ENCODE measurements at places on chromosomes 3 and 15.

GRCh38 chr15:49045751-49046219 is 461 bp downstream of the SECISBP2L start:
- DNase-seq = no peak

DNA sequence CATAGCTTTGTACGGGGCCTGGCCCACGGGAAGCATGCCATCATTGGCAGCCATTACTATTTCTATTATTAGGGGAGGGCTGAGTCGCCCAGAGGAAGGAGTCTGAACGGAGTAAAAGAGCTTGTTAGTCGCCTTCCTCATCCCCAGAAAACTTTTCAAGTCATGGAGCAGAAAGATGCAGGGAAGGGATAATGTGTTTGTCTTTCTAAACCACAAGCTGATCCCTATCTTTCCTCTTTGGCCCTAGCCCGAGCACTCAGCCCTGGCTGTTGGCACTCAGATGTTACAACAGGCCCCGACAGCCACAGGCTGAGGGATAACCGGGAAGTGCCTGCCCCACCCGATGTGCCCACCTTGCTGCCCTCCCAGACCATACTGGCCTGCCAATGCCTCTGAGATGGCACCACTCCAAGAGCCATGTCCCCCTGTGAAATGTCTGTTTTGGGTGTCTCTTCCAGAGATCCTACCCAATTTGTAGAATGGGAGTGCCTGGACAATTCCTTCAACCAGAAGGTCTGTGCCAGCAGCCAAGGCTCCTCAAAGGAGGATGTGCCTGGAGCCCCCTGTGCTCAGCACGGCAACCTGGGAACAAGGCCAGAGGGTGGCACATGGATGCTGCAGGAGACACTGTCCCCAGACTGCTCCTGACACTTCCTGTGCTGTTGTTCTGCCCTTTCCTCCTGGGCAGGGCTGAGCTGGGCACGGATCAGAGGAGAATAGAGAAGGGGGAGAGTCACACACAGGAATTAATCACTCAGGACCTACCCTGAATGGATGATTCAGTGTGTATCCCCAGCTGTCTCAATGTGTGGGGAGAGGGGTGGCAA is 10.8 kb downstream of the PAK6 start:
- no peak for DNase-seq

- DNase-seq = no peak
Observed at GRCh38 chr15:70476441-70476840, 286.9 kb downstream of the UACA start.

DNA sequence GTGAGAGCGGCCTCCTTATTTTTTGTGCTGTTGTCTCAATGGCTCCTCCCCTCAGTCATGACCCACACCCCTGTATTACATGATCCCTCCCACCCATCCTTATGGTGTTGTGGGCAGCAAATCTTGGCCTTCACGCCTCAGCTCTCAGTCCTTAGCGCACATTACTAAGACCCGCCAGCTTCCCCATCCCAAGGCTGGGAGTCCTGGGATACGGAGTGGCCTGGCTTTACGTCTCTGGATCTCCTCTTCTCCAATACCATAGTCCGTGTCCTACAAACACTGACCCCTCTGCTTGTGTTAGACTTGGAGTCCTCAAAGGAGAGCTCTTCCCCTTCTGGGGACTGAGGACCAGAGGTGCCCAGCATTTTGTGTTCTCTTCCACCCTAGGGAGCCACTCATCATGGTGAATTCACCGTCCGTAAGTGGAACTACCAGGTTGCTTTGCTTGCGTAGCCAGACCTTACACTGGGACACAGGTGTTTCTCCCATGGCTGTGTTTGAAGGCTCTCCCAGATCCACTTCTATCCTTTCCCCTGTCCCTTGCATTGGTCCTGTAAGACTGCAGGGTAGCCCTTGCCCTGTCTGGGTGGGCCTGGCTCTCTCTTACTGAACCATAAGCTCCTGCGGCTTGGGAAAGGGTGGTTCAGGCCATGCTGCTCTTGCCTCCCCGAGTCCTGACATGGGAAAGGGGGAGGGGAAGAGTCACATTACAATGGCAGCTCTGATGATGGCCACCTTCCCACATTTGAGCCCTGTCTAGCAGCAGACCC is 13.6 kb downstream of the GRM2 start:
- no peak for DNase-seq

GRCh38 chr3:22265403-22265802 is 514.4 kb upstream of the ZNF385D start:
- no peak for DNase-seq

- no peak for DNase-seq
Observed at GRCh38 chr3:169558371-169558770, 105.1 kb downstream of the MECOM start.

DNA sequence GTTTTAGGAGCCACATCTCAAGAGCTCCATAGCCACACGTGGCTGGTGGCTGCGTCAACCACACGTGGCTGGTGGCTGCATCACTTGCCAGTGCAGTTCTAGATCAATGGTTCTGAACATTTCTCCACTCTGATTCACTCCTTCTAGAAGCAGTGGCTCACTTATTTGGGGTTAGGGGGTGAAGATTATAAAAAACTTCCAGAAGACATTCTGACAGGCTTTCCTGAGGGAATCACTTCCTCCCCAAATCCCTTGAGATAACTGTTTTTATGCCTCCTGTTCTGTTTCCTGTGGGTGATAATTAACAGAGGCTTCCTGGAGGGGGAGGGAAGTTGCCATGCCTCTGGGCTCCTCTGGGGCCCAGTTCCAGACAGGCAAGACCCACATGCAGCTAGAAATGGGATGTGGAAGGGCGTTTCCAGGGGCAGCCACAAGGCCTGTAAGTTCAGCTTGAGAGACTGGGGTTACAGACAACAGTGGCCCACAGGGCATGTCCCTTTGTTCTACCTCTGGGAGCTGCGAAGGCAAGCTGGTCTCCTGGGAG is 23.6 kb downstream of the HEG1 start:
- no peak for DNase-seq

GRCh38 chr3:53753518-53754183 is 92.6 kb downstream of the CHDH start:
- DNase-seq = no peak

GRCh38 chr15:44265757-44266156 is 22.8 kb upstream of the GOLM2 start:
- DNase-seq = no peak

DNA sequence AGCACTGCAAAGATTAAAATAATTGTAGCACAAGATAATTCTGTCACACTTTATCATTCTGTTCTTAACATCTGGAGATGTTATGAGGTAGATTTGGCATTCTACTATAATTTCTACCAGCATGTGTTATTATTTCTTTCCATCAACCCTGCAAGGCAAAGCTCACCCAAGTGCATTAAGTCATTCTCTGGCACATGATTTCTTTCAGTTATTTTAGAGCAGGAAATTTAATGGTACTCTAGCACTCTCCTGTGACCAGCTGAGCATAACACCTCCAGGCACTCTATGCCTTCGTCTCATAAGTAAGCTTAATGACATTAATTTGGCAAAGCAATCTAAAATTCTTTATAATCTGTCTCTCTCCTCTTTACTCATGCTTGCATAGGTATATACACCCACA is 300.2 kb upstream of the GPR149 start:
- no peak for DNase-seq

- DNase-seq = no peak
Observed at GRCh38 chr3:70049761-70050160, 50.2 kb downstream of the SAMMSON start.

- DNase-seq = no peak
Observed at GRCh38 chr3:50830451-50830850, 155.7 kb downstream of the DOCK3 start.

DNA sequence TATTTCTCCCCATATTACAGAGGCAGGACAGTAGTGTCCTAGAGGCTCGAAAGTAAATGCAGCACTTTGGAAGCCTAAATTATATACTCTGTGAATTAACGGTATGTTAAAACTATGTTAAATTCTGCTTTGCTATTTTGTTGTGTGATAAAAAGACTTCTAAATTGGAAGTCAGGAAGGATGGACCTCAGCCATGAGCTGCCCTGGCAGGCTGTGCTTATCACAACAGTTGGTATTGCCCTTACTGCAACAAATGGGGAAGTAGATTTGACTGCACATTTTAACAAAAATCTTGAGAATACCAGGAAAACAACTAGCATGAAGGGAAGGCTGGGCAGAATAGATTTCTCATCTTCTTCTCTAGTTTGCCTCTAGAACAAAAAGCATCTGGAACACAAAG is 706.6 kb downstream of the SI start:
- DNase-seq = no peak

DNA sequence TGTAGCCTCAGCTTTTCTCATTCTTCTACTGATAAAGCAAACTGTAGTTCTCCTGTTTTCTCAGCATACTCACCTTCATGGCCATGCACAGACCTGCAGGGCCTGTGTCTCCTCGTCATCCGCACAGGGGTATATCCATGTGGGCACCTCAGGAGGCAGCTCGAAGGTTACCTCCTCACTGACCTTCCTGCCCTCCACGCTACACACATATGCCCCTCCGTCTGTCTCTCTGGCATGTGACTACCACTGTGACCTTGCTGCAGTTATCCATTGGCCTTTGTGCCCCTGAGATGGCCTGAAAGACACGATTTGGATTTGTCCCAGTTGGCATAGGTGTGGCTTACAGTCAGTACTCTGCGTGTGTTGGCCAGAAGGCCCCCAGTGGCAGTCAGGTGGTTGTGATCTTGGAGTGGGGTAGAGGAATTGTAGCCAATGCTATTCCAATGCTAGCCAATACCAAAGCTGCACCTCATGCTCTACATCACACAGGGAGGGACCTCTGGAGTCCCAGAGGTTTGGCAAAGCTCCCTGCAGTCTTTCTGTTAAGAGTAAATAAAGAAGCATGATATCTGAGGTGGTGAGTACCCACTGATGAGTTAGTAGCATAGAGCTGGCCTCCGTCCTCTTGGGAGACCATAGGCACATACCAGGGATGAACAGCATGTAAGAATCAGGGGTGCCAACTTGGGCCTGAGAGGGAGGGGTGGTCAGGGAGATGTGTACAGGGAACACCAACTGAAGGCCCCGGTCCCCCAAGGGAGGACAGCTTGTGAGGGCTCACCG is 143.4 kb downstream of the EEFSEC start:
- DNase-seq = no peak

DNA sequence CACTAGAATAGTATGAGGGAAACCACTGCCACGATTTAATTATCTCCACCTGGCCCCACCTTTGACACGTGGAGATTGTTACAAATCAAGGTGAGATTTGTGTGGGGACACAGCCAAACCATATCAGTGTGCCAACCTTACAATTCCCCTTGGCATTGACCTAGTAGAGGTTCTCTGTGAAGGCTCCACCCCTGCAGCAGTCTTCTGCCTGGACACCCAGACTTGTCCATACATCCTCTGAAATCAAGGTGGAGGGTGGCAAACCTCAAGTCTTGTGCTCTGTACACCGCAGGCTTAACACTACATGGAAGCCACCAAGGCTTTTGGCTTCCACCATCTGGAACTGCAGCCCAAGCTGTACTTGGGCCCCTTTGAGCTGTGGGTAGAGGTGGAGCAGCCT is 8.8 kb upstream of the IQGAP1 start:
- DNase-seq = no peak

DNA sequence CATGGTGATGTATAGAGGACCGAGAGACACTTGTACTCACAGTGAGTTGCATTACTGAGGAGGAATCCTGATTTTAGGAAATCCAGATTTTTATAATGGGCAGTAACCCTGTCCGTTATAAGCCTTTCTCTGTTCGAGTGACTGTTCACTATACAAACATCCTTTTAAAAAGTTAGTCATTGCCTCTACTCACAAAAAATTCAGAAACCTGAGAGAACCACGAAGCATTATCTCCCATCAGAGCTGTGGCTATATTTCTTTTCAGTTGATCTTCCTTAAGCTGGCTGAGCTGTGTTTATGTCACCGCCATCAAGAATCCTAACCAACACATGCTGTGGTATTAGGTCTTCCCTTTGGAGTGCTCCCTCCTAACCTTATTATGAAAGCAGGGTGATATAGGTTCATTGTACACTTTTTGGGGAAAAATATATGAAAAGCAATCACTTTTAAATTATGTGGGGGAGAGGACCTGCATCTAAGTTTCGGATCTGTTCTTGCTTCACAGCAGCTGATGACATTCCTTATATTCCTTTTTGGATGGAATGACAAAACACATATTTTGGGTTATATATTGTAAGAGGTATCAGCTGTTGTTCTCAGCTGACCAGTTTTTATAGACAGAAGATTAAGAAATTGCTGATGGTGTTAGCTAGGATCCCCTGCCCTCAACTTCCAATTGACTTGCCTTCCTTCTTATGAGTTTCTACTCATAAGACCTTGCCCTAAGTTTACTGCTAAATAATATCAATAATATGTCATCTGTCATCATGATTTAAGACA is 465.9 kb upstream of the RASGRP1 start:
- no peak for DNase-seq

Data from DMS 273 treated with DMSO at 0.1 percent for 48 hours (cell line).